ENCODE measurements at places on chromosomes 2 and 18. TPM values are rescaled to one million over a fixed set of nuclear protein-coding genes. Genes with fewer than 3 reads are reported as not detected.

SIGLEC15 gene
- total RNA-seq: 0.36 TPM

IL1RL2 gene
- total RNA-seq: not detected

- DNase-seq: peak; percentile 33
- H3K36me3 ChIP-seq: no peaks in the 10 kb centered on the region
- H3K4me1 ChIP-seq: peaks cover 32% of the 10 kb centered on the region
- no peak overlapping the region for H3K27ac ChIP-seq
These were observed 19.6 kb downstream of the CHN1 start for GRCh38 chr2:174985614-174986013.

DNA sequence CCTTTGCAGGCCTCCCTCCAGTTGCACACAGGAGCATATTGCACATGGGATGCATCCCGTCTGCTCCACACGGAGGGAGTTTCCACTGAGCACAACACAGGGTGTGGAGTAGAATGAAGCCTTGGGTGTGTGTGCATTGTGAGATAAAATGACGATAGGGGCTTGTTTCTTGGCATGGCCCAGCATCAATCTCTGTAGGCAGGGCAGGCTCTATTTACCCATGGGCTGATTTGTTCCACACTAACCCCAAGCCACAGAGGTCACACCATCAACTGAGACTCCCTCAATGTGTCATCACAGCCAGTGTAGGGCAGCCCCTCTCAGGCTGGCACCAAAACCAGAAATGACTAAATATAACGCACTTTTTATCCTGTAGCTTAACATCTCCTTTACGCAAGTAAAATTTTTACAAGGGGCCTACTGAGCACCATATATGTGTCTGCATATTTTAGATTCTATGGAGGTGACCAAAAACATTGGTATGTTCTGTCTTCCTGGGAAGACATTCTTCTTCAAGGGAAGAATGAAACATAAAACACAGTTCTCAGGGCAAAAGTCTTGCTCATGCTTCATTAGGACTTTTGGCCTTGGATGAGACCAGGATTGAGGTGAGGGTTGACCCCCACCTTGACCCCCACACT is 2.7 kb upstream of the GKN1 start:
- H3K4me3 ChIP-seq: peak overlapping the region; percentile 55
- DNase-seq: peak; percentile 98
- peaks cover 68% of the 10 kb centered on the region for H3K4me1 ChIP-seq
- 0 out of 2 replicates have a peak, but pooled peaks cover 5% of the 10 kb centered on the region for H3K36me3 ChIP-seq

GRCh38 chr2:145044491-145044890 is 524.6 kb upstream of the ZEB2 start:
- H3K4me1 ChIP-seq: peaks cover 22% of the 10 kb centered on the region
- H3K27ac ChIP-seq: no peak overlapping the region
- H3K27me3 ChIP-seq: no peaks in the 10 kb centered on the region
- no peak for DNase-seq

DNA sequence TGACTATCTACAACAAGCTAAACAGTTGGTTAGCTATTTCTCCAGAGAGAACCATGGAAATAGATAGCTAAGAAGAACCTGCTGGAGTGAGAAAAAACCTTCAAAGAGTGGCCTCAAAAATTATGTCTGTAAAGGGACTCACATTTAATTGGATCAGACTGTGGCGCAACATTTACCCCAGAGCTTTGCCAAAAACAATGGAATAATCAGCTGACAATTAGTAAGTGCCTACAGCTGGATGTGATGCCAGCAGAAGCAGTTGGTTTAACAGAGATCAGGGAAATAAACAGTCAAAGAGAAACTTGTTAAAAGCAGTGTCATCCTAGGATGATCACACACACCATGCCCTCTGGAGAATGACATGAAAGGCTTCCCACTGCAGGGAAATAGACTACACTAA is 310.7 kb downstream of the CLIP4 start:
- peaks cover 6% of the 10 kb centered on the region for H3K4me1 ChIP-seq
- no peak overlapping the region for H3K27ac ChIP-seq
- no peak overlapping the region for H3K4me3 ChIP-seq
- DNase-seq: no peak
